ENCODE measurements at places on chromosomes 11 and 22.

DNA sequence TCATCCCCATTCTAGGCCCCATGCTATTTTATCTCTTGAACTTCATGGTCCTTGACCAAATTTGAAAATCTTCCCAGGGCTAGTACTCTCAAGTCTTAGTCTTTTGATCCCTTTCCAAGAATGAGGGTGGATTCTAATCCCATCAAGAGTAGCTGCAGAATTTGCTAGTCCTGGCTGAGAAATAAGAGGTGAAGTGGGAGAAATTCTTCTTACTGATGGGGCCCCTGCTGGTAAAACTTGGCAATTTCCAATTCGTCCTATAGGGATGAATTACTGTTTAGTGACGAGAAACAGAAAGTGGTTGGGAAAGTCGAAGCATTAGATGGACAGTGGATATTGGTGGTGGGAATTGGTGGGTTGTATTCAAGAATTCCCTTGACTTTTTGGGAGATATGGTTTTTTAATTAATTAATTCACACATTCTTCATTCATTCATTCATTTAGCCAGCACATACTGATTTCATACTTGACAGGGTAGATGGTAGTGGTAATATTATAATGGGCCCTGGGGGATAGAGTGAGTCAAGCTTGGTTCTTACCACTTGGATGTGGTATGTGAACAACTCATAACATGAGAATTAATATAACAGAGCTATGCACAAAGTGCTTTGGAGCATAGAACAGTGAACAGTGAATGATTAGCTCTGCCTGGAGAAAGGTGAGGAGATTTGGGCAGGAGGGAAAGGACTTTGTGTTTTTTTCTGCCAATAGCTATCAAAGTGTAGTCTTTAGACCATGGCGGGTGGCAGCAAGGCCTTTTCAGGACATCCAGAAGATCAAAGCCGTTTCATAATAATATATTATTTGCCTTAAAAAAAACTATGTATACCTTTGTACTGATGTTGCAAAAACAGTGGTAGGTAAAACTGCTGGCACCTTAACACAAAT is 103.8 kb downstream of the STIM1 start:
- DNase-seq, result peak; percentile 51

DNA sequence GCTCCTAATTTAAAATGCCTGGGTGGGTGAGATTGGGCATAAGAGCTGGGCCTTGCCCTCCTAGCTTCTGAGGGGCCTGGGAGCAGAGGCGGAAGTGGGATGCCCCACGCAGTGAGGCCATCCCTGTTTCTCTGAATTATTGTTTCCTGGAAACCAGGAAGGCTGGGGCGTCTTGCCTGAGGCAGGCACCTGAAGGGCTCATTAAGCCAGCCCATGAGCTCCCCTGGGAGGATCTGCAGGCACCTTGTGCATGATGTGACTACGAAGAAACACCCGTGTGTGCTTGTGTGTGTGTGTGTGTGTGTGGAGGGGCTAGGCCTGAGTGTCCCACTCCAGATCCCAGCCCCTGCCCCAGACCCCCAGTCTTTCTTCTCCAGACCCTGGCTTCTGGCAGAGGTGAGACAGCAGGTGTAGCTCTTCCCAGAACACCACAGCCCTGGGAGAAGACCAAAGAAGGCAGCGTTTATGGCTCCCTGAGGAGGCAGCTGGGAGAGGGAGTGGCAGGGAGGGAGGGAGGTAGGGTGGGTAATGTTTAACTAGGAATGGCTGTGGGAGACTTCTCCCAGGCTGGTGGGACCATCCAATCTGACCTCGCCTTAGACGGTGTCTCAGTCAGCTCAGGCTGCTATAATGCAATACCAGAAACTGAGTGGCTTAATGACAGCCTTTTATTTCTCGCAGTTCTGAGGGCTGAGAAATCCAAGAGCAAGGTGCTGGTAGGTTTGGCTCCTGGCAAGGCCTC is 2.1 kb upstream of the BATF2 start:
- DNase-seq, result no peak

- DNase-seq, result no peak
These were observed 25.6 kb upstream of the SUSD2 start for GRCh38 chr22:24155627-24156140.

- DNase-seq, result no peak
These were observed 64.2 kb downstream of the NFAM1 start for GRCh38 chr22:42367980-42368378.

- no peak for DNase-seq
These were observed 242.4 kb downstream of the FAM76B start for GRCh38 chr11:95547186-95547585.

- no peak for DNase-seq
These were observed 96.6 kb downstream of the COMMD9 start for GRCh38 chr11:36192425-36193289.

DNA sequence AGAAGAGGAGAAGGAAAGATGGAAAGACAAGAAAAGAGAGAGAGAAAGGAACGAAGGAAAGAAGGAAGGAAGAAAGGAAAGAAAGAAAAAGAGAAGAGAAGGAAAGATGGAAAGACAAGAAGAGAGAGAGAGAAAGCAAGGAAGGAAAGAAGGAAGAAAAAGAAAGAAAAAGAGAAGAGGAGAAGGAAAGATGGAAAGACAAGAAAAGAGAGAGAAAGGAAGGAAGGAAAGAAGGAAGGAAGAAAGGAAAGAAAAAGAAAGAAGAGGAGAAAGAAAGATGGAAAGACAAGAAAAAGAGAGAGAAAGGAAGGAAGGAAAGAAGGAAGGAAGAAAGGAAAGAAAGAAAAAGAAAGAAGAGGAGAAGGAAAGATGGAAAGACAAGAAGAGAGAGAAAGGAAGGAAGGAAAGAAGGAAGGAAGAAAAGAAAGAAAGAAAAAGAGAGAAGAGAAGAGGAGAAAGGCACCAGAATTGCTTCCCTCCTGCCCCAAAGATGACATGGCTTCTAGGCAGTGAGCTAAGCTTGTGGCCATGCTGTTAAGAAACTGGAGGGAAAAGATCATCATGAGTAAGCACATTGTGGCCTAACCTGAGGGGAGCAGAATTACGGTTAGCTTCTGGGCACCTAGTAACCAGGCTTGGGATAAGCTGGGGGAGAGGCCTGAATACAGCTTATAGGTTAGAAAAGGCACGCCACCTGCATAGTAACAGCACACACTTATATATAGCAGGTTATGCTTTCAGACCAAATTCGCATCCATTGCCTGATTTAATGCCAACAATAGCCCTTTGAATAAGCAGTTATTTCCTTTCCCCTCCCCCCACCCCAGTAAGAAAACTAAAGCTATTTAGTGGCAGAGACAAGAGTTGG is 2.3 kb upstream of the ST3GAL4 start:
- peak; percentile 90 for DNase-seq

DNA sequence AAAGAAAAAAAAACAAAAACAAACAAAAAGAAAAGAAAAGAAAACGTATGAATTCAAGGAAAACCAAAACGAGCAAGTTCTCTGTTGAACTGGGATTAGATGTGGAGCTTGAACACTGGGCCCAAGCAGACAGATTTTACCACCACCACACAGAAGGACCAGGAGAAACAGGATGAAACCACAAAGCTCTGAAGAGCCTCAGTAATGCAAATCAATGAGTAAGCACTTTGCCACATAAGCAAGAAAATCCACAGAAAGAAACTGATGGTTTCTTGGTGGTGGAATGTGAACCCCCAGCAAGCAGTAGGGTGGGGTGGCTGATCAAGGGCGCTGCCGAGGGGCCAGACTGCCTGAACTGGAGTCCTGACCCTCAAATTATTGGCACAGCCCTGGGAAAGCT is 50.9 kb upstream of the NFRKB start:
- no peak for DNase-seq

DNA sequence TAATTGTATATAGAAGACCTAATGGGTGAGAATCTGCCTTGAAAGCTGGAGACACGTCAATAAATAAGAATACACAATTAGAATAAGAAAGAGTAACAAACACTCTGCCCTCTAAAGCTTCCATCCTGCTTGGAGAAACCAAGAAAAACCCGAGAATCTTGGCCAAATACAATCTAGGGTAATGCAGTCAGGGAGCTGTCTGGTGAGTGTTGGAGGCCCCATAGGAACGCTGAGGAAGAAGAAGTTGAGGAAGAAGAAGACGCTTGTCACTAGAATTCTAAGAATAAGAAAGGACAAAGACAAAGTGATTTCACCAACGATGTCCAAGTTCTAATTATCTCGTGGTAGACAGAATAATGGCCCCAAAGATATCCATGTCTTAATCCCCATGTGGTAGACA is 4485.9 kb upstream of the OR11H1 start:
- DNase-seq, result no peak

DNA sequence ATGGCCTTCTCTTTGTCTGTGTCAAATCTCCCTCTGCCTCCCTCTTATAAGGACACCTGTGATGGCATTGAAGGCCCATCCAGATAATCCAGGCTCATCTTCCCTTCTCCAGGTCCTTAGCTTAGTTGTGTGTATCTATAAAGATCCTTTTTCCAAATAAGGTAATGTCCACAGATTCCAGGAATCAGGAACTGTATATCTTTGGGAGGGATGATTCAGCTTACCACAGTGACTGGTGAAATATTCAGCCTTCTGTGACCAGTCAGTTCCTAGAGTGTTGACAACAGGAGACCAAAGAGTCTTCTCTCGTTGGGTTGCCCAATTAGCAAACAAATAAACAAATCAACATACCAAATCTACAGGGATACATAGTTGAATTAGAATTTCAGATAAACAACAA is 175.8 kb downstream of the MPPED1 start:
- DNase-seq, result no peak

All from K562 (cell line).